NCI-H345 (cell line): ENCODE measurements at places on chromosomes 16 and 17.

DNA sequence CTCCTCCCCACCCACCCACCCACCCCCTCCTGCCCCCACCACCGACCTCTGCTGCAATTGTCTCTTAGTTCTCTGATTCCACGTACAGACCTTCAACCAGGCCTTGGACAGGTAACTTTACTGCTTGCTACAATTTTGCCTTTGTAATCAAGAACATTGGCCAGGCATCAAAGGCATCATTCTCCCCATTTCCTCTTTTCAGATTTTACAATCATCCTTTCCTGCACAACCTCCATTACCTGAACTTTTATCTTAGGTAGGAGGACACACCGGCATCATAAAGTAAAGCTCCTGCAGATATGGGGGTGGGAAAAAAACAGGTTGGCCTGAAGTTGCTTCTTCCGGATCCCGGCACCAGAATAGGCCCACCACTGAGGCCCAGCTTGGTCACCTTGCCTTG, 25.7 kb upstream of the SUPT4H1 start:
- DNase-seq, result no peak

DNA sequence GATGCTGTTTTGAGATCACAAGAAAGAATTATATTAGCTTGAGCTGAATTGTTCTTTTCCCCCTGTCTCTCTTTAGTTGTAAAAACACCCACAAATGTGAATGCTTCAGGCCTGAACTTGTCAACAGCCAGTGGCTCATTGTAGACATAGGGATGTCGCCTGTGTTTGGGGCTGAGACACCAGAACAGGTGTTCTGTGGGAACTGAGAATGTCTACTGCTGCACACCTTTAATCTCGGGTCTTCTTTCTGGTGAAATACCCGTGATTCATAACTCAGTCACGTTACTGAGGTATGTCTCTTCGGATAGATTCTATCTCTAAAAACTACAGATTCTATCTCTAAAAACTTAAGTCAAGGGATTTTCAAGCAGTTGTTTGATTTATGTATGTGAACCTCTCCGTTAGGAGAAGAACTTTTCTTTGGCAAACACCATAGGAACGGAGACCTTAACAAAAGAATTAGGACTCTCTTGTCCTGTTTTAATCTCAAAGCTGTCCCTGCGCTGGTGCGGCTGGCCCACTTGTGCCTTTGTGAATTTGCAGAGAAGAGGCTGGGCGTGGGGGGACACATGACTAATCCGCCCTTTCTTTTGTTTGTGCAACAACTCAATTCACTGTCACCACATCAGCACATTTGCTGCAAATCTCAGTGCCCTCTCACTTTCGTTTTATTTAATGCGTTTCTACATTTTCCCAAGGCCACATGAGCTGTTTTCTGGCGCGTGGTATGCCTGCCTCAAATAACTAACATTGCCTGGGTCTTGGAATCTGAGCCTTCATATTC, 643.0 kb downstream of the MAF start:
- DNase-seq, result peak; percentile 61

DNA sequence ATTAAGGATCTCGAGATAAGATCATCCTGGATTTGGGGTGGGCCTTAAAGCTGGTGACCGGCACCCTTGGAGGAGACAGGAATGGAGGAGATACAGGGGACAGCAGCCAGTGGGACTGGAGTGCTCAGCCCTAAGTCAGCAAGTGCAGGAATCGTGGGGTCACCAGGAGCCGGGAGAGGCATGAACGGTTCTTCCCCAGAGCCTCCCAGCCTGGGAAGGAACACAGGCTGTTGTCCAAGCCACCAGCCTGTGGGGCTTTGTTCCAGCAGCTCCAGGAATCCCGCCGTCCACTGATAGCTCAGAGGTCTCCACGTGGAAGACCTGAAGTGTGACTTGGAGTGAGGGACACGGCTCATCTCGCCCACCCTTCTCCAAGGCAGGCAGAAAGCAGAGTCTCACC, 2.5 kb upstream of the WDR45B start:
- no peak for DNase-seq

GRCh38 chr16:4461250-4462085, 13.0 kb downstream of the NMRAL1 start:
- no peak for DNase-seq

- DNase-seq, result no peak
Observed at GRCh38 chr16:77569406-77569805, 134.6 kb upstream of the ADAMTS18 start.

DNA sequence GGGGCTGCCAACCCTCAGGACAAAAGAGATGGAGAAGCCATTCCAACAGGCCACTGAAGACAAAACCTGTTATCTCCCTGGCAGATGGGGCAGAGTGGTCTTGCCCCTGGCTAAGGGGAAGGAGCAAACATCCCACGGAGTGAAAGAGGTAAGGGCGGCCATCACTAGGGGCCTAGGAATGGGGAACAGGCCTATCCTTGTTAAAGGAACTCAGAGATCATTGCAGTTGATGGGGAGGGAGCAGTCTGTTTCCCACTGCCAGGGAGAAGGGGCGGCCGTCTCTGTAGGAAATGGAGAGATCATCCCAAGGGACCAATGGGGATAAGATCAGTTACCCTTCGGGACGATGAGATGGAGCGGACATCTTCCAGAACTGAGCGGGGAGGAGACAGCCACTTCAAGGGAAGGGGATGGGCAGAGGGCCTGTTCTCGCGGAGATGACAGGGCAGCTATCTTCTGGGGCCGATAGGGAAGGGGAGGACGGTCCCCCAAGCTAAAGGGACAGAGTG, 581 bp upstream of the TMEM208 start:
- DNase-seq, result no peak

DNA sequence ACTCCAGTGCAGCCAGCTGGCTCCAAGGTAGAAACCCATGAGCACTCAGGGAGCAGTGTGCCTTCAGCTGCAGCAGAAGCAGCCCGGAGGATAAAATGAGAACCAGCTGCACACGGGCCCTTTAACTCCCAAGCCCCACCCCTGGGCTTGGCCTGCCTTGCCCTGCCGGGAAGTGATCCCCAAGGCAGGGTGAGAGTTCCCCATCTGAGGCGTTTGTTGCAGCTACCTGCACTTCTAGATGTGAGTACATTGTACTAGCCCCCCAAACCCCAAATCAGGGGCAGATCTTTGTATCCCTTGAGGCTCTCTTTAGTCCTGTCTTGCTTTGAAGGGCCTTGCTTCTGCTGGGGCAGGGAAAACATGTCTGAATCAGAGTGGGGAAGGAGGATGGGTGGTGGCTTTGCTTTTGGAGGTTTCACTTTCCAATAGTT, at the start of gene MVP:
MVP (plus strand) TSS at position 192 of the 431 bp plus-strand sequence. CDS start 10,088 bp downstream, outside the sequence.
- DNase-seq, result peak; percentile 68

GRCh38 chr16:88523309-88524161, 46.7 kb upstream of the ZC3H18 start:
- DNase-seq, result no peak

- DNase-seq, result no peak
Observed at GRCh38 chr16:15418206-15418605, 16.2 kb upstream of the BMERB1 start.

DNA sequence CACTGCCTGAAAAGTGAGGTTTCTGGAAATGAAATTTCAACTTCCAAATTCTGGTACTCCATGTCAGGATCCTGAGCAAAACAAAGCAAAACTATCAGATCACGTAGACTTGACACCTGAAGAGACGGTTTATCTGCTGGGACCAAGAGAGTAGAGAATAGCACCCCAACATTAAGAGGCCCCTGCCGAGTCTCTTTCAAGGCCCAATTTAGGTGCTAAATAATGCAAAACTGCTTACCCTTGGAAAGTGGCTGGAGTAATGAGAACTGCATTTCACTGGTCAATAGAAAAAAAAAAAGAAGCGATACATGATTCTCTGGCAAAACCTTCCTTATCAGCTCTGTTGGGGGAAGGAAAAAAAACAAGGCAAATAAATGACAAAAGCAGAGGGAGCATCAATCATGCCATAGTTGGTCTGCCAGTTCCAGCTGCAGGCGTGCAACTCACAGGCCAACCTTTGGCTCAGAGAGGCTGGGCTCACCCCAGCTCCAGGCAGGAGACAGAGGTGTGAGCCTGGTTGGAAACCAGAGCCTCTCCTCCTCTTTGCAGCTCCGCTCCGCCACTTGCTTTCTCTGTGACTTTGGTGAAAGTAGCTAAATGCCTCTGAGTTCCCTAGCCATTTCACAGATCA, 595.2 kb downstream of the TOX3 start:
- peak; percentile 6 for DNase-seq

DNA sequence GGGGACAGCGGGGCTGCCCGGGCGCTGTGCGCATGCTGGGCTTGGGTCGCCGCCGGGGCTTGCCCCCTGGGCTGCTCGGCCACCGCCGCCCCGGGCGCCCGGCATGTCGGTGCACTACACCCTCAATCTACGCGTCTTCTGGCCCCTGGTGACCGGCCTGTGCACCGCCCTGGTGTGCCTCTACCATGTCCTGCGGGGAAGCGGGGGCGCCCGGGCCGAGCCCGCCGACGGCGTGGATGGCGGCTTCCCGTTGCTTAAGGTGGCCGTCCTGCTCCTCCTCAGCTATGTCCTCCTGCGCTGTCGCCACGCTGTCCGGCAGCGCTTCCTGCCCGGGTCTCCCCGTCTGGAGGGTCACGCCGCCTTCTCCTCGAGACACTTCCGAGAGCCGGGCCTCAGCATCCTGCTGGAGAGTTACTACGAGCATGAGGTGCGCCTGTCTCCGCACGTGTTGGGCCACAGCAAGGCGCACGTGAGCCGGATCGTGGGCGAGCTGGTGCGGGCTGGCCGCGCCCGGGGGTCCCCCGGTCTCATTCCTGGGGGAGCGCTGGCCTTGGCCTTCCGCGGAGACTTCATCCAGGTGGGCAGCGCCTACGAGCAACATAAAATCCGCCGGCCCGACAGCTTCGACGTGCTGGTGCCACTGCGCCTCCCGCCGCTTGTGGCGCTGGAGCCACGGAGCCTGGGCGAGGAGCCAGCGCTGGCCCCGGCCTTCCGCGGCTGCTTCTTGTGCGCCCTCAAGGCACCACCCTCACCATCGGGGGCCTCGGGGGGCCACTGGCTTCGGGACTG, 789 bp downstream of the ITPRIPL2 start:
- no peak for DNase-seq

DNA sequence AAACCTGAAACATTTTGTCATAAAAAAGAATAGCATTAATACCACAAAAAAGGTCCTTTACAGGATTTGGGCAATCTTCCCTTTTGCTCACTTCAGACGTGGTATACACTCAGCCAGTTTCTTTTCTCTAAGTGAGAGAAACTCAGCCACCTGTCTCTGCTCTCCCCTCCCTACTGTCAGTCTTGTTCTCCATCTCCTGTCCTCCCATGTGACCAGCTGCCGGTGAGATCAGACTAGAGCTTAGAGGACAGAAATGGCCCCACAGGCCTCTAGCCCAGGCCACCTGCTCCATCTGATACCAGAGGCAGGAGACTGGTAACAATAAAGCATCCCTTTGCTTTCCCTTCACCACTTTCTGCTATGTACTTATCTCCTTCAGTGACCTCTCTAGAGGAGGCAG, 34.9 kb downstream of the CMC2 start:
- no peak for DNase-seq

DNA sequence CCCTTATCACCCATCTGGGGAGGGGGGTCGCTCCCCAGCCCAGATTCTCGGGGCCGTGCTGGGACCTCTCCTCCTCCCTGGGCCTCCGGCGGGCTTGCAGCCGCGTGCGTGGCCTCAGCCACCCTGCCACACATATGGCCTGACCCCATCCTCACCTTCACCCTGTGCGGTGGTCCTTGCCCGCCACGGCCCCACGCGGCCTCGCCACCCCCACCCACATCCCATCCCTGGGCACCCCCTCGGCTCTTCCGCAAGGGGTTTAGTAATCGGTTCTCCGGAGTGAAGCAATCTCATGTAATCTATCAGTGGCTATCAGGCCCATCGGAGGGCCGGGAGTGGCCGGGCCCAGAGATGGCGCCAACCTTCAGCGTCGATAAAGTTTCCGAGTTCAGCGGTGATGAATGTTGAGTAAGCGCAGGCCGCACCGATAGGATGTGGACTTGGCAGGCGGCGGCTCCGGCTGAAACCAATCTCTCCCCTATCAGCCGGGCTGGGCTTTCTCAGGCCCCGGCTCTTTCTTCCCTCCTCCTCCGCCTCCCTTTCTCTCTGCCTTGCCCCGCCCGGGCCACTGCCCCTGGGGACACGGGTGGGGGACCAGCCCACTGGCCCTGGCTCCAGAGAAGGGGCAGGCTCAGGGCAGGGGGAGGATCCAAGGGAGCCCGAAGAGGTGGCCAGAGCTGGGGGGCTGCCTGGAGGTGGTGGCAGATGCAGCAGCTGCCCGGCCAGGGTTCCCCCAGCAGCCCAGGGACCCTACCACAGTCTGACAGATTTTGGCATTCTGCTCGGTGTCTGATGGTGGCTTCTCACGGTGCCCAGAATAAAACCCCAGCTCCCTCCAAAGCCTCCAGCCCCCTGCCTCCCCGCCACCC, 20.8 kb downstream of the ZFPM1 start:
- DNase-seq, result no peak

DNA sequence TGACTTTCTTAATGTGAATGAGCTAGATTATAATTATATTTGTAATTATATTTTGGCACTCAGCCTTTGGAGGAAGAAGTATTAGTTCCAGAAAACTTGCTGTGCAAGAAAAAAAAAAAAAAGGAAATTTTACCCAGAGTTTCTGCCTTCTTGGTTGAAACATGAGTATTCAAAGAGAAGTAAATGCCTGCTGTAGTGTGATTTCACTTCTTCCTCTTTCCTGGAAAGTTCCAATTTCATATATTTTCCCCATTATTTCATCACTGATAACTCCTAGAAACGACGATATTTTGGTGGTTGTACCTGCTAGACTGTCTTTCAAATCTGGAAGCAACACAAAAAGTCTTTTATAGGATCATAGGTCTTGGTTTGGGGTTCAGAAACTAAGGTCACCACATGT, 20.4 kb upstream of the MPHOSPH6 start:
- DNase-seq, result no peak

DNA sequence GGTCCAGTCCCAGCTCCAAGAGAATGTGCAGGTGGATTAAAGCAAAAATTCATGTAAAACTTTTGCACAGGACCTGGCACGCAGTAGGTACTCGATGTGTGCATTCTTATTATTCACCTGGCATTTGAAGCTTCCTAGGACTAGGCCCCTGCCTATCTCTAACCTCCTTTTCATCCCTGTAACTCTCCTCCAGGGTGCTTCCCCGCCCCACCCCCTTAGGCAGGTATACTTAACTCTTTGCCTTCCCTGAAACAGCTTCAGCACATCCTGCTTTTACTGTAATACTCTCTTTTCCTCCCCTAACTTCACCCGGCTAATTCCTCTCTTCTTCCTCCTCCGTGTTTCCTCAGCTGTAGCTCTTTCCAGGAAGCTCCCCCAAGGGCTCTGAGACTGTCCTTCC, 54.8 kb downstream of the CDK5R1 start:
- DNase-seq, result no peak

DNA sequence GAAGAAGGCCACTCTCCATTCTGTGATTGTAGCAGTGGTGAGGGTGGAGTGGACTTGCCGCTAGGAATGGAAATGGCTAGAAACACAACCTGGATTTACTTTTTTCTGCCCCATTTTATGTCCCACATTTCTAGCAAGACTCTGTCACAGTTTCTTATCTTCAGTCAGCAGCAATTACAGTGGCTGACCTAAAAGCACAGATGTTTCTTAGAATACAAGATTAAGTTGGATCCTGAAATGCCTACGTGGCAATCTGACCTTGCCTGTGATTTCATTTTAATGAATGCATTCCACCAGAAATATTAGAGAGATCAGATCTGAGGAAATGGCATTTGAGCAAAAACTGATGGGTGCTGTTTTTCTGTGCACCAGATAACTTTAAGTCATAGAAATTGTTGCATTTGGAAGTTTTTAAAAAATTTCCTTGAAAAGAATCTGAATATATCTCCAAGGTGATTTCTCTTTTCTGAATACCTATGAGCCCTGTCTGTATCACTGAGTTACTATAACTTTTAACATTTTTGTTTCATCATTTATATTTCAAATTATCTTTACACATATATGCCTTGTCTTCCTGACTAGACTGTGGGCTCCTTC, 5.4 kb downstream of the HEATR3 start:
- DNase-seq, result no peak
